ENCODE measurements at places on chromosomes 16 and 17.

GRCh38 chr16:70750893-70751467, 50.0 kb downstream of the VAC14 start:
- no peak for DNase-seq

DNA sequence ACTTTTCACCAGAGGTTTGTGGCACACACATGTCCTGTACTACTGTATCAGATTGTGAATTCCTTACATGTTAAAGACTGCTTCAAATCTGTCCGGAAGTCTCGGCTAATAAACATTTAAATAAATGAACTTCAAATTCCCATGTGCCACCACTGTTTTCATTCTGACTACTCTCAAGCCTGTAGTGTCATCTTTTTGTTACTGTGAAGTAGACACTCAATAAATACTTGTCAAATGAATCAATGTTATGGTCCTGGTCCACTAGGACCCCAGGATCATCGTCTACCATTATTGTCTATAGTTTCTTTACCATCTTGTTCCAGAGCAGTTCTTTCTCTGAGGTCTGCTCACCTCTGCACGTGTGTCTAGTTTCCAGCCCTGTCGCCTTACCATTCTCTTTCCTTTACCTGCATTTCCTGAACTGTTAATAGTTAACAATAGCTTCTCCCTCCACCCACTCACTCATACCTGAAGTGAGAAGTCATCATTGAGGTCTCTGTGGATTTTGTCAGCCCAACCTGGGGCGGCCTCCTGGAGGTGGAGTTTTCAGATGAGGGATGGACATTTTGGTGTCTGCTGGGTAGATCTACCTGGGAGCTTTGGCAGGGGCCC, 333.0 kb downstream of the SEC14L1 start:
- DNase-seq: no peak

DNA sequence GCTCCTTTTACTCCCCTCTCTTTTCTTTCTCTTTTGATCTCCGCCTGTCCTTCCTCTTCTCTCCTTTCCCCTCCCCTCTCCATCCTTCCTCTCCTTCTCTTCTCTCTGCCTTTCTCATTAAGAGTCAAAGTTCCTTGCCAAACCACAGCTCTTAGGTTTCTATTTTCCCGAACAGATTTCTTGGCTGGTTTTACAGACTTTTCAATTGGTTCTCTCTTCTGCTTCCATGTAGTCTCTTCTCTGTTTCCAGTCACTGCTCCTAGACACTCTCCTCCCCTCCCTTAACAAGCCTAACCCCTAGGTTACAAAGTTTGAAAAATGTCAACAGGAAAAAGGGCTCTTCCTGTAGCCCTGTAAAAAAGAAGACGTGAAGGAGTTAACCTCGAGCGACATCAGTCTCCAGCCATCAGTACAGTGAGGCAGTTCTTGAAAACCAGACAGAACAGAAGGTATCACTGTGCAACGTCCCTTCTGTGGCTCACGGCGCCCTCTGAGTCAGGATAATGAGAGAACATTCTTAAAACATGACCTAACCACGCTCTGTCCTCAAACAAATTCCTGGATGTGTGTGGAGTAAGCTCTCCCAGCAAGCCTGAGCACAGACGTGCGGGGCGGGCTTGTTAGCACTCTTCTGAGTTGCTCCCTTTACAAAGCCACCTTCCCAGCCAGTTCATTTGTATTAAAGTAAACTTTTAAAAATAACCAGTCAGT, 11.6 kb upstream of the MARCHF10 start:
- no peak for DNase-seq

DNA sequence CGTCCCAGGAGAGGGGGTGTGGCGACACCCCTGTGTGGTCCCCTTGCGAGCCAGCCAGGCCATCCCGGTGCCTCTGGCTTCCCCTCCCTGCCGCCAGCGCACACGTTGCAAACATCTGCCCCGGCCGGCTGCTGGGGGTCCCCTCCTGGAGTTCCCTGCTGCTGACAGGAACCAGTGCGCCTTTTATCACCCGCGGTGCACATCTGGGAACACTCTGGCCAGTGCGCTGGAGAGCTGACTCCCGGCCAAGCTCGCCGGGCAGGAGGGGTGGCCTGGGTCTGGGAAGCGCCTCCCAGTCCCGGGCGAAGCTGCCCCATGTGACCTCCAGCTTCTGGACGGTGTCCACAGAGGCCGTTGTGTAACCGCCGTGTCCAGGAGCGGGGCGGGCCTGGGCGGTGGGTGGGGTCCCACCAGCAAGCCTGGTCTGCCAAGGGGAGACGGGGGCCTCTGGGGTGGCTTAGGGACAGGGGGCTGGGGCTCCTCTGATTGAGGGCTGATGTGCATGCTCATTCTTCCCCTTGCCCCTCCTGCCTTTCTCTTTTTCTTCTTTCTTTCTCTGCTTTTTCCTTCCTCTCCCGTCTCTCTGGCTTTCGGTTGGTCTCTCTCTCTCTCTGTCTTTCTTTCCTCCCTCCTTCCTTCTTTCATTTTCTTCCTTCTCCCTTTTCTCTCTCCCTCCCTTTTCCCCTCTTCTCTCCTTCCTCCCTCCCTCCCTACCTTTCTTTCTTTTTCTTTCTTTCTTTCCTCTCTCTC, 25.2 kb upstream of the CIBAR2 start:
- no peak for DNase-seq

DNA sequence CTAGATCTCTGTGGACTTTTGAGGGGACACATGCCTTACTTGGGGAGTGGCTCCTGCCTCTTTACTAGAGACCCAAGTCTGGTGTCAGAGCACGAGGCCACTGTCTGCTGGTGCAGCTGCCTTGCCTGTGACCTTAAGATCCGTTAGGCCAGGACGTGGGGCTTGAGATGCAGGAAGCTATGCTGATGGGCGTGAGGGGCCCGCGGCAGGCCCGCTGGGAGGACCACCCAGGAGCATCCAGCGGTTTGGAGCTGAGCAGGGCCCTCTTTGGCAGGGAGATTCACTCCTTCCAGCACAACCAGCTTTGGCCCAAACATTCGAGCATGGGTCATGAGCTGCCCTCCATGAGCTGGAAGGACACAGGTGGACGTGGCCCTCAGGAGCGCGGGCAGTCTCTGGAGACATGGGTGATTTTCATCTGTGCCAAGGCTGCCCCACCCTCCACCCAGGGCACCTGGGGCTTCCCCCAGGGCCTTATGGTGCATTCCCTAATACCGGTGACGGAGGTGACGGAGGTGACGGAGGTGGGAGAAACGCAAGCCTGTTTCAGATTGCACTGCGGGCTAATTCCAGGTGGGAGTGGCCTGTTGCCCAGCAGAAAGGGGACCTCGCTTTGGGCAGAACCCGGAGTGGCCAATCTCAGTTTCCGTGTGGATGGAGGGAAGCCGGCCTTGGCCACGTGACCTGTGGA, 12.7 kb downstream of the LGALS3BP start:
- no peak for DNase-seq

GRCh38 chr17:6380915-6381438, 53.9 kb downstream of the AIPL1 start:
- no peak for DNase-seq

GRCh38 chr16:57493767-57494166, 7.5 kb upstream of the DOK4 start:
- no peak for DNase-seq

GRCh38 chr17:45790296-45790922, 6.3 kb downstream of the CRHR1 start:
- no peak for DNase-seq

DNA sequence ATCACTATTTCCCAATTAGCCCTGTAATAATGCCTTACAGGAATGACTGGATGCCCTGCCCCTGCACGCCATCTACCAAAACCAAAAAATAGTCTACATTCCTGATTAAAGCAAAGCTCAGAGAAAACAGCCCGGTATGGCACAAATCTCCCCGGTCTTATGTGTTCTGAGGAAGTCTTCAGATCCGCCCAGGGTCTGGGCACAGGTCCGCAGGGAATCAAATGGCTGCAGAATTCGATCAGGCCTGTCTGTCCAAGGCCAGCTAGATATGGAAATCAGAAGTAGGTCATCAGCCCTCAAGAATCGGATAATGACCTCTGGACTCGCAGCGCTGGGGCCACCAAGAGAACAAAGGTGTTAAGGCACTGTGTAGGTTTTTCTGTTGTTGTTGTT, 171.0 kb downstream of the ZFHX3 start:
- DNase-seq: no peak

GRCh38 chr16:25256695-25257469, 763 bp downstream of the ZKSCAN2 start:
- no peak for DNase-seq

GRCh38 chr16:142405-142967, 4.0 kb upstream of the NPRL3 start:
- no peak for DNase-seq

DNA sequence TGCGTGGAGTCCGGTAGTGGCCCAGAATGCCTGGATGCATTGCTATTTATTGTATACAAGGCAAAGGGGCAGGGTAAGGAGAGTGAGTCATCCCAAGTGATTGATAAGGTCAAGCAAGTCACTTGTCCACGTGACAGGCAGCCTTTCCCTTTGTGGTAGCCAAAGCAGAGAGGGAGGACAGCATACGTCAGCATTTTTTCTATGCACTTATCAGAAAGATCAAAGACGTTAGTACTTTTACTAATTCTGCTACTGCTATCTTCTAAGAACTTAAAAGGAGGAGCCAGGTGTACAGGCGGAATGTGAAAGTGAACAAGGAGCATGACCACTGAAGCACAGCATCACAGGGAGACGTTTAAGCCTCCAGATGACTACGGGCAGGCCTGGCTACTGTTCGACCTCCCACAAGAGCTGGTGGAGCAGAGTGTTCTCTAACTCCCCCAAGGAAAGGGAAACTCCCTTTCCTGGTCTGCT, 47.9 kb upstream of the ARL4D start:
- DNase-seq: no peak

GRCh38 chr16:54397190-54397835, 110.7 kb upstream of the IRX3 start:
- no peak for DNase-seq

GRCh38 chr17:71115669-71115972, 946.3 kb downstream of the KCNJ2 start:
- no peak for DNase-seq

- no peak for DNase-seq
Observed at GRCh38 chr16:81553080-81553813, 108.6 kb downstream of the CMIP start.

DNA sequence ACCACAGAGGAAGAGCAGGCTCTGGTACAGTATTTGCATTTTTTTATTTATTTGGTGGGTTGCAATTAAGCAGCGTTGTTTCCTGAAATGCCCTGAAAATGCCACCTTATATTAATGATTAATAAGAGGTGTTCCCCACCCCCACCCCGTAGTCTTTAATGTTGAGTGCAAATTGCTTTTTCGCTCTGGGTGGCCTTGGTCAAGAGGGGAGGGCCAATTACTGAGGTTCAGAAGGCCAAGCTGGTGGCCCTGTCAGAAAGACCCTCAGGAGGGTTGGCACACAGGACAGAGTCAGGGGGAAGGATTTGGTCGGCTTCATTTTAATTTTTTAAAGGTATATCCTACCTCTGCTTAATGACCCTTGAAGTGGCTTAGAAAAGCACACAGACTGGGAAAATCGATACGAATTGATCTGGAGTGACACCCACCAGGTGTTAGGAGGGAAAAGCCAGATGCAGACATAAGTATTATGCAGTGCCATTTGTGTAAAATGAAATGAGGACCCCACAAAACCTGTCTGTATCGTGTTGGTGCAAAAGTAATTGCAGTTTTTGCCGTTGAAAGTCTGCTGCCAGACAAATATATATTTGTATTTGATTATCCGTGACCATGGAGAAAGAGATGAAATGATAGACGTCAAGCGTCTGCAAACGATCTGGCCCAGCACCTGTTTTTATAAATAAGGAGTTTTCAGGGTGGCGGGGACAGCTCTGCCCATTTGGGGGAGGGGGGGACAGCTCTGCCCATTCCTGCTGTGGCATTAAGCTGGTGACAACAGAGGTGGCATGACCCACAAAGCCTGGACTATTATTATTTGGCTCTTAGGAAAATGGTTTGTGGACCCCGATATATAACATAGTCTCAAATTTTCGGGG, 143.8 kb upstream of the PLCG2 start:
- no peak for DNase-seq

DNA sequence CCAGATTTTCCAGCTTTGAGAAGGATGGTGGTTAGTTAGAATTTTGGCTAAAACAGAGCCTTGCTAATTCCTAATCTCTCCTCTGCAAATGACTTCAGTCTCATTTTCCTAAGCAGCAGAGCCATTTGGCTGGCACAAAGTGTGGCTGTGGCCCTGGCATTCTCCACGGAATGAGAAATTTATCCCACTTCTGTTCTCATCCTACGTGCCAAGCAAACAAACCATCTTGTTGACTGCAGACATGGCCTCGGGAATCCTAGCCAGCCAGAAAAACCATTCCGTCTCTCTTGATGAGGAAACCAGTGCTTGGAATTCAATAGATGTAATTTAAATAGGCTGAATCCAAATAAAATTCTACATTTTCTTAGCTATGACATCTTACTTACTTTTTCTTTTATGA, 34.1 kb upstream of the ELAC2 start:
- DNase-seq: no peak

DNA sequence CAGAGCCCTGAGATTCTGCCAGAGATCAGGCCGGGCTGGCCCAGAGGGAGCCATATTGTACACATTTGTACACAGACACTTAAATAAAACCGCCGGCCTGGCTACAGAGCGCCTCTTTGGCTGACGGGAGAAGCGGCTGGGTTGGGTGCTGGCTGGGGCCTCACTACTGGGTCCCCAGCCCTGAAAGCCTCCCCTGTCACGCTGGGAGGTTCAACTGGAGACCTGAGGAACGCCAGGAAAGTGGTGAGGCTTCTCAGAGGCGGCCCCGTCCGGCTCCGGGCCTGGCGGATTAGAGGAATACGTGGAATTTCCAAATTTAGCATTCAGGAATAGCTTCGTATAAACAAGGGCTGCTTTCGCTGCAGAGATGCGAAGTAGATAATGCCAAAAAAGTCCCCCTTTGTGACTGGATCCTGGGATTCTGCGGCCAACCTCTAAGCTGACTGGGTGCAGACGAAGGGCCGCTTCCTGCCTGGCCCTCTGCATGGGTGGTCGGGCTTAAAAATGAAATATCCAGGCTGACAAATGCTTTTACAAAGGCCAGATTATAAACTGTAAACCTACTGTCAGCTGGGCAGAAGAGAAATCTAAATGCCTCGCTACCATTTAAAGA, 252.4 kb downstream of the IRF8 start:
- DNase-seq: no peak

GRCh38 chr16:27179500-27180072, 23.7 kb upstream of the KDM8 start:
- DNase-seq: peak; percentile 62

- DNase-seq: no peak
Observed at GRCh38 chr17:29949696-29950095, 8.3 kb downstream of the EFCAB5 start.

DNA sequence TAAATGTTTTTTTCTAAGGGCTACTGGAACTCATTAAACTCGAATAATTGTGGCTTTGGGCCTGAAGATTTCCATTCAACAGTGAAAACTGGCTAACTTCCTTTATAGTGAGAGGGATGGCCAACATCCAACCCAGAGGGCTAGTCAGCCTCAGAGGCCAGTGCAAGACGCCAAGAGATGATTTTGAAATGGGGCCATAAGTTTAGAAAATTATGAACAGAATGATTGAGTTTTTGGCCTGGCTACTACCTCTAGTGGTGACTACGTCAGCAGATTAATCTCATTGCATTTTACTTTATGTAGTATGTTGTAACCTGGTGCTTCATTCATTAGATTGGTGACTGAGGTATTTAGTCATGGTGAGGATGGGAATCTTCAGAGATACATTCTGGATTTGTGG, 28.4 kb downstream of the HAPSTR1 start:
- DNase-seq: no peak

Measured in activated CD4-positive, CD25-positive, alpha-beta regulatory T cell treated with anti-CD3 and anti-CD28 coated beads, Interleukin-2, amount 50 U/mL, for 16 hours (primary cell).